RPMI7951 (cell line): ENCODE measurements at places on chromosomes 6 and 20. TPM values are rescaled to one million over a fixed set of nuclear protein-coding genes. Genes with fewer than 3 reads are reported as not detected.

Gene KIFC1
- total RNA-seq = 125 and 128 TPM in 2 replicates

Gene EGFL8
- 0.59 and 2.8 TPM in 2 replicates for total RNA-seq

Gene SRMS
- total RNA-seq = not detected in 2 replicates

Gene C6orf141
- 0.20 and 0.60 TPM in 2 replicates for total RNA-seq

Gene SPATS1
- not detected in 2 replicates for total RNA-seq

Gene INSM1
- total RNA-seq = under 0.01 and 0.10 TPM in 2 replicates

Gene TSPO2
- not detected in 2 replicates for total RNA-seq

Gene B3GALT4
- 2.0 TPM in 2 replicates for total RNA-seq

Gene KCNB1
- not detected in 2 replicates for total RNA-seq

Gene BHLHE23
- not detected in 2 replicates for total RNA-seq

Gene MUC22
- not detected in 2 replicates for total RNA-seq

Gene FRK
- 1.7 and 1.8 TPM in 2 replicates for total RNA-seq

Gene OLIG3
- not detected in 2 replicates for total RNA-seq

Gene COX4I2
- total RNA-seq = not detected in 2 replicates

Gene SLPI
- total RNA-seq = not detected in 2 replicates

Gene GGTLC1
- not detected in 2 replicates for total RNA-seq

Gene PRDM13
- under 0.01 TPM in 1 of 2 replicates, not detected in the other for total RNA-seq

Gene TCF15
- total RNA-seq = 0.24 TPM in 1 of 2 replicates, not detected in the other
